ENCODE measurements at places on chromosomes 4 and X.

DNA sequence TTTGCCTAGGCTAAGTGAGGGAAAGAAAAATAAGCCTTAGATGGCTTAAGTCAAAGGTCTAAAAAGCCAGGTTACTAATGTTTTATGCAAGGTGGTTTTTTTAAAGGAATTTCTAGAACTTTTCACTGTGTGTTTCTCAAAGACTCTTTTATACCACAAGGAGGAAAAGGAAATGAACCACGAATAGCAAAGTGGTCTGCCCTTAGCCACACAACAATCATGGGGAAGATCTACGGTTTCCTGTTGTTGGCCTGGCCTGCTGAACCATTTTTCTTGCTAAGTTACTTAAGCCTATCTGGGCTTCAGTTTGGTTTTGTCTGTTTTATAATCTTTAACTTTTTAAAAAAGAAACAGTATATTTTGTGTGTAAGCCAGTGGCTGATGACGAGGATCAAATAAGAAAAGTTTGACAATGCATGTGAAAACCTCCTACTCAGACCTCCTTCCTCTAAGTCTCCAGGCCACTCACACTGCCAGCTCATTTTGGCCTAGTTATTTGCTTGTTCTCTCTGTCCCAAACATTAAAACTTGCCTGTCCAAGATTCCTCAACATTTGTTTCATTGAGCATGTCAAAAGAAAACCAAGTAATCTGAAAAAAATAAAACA, 56.7 kb upstream of the COL25A1 start:
- DNase-seq: no peak

DNA sequence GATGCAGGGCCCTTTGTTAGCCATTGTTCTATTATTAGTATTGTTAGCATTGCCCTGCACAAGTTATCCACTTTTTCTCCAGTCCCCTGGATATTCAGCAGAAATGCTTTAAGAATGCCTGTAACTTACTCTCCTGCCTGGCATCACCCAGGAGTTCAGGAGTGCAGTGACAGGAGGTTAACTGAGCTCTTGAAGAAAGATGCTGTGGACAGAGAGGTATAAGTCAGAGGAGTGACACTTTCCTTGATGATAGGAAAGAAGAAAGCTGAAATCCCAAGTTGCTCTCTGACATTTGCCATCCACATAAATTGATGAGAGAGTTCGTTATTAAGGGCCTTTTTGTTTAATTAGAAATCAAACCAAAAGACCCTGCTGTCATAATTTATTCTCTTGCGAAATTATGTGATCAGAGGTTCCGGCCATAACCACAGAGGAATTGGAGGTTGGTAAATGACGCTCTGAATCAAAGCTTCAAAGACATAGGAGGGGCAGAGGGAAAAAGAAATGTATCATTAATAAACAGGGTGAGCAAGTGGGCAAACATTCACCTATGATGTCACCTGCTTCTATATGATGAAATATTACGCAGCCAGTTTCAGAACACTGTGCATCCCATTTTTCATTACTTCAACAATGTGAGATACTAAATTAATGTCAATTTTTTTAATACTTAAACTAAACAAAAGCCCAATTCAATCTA, 230.2 kb upstream of the JADE1 start:
- no peak for DNase-seq

GRCh38 chr4:10837151-10837550, 152.6 kb upstream of the CLNK start:
- DNase-seq: no peak

- DNase-seq: no peak
These were observed 191.4 kb downstream of the SPRY1 start for GRCh38 chr4:123587983-123588494.

DNA sequence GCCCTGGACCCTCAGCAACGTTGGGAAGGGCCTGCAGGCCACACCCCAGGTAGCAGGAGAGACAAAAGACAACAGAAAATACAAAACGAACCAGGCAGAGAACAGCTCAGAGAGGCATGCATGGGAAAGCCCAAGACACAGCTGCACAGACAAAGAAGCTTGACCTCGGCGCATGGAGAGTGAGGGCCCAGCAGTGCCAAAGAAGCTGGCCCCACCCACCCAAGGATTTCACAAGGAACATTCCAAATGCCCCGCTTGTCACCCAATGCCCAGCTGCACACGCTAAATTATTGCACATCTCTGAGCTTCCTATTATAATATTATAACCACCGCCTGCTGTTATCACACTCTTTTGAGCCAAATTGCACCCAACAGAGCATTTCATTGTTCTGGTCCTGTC, 147.7 kb upstream of the TBL1X start:
- no peak for DNase-seq
